ENCODE measurements at places on chromosomes 6 and 20. TPM values are rescaled to one million over a fixed set of nuclear protein-coding genes. Genes with fewer than 3 reads are reported as not detected.

DNA sequence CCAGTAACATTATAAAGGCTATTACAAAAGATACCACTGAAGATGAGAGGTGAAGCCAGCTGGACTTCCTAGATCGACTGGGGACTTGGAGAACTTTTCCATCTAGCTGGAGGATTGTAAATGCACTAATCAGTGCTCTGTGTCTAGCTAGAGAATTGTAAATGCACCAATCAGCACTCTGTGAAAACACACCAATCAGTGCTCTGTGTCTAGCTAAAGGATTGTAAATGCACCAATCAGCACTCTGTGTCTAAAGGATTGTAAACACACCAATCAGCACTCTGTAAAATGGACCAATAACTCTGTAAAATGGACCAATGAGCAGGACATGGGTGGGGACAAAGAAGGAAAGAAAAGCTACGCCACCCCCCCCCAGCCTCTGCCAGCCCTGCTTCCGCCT is 13.6 kb upstream of the RPS10 start:
- H3K27ac ChIP-seq, result no peak overlapping the region
- no peaks in the 10 kb centered on the region for H3K36me3 ChIP-seq
- DNase-seq, result no peak
- no peak overlapping the region for H3K4me3 ChIP-seq
- H3K4me1 ChIP-seq, result no peaks in the 10 kb centered on the region
- no peaks in the 10 kb centered on the region for H3K27me3 ChIP-seq

DNA sequence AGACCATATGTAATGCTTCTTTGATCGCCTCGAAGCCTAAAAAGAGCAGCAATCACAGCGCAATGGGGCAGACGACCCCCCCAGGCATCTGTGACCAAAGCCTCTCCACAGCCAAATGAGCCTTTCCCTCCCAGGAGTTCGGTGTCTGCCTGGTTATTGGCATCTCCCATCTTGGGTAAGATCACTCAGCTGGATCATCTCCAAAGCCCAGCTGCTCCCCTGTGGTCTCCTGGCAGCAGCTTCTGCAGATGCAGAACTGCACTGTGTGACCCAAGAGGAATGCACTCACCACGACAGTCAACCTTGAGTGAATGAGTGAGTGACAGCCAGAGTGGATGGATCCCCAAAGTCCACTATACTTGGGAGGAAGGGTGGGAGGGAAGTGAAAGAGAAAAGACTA is 44.8 kb upstream of the IYD start:
- H3K4me3 ChIP-seq, result no peak overlapping the region
- H3K4me1 ChIP-seq, result no peaks in the 10 kb centered on the region
- H3K36me3 ChIP-seq, result no peaks in the 10 kb centered on the region
- DNase-seq, result no peak

GRCh38 chr6:112906726-112907125 is 559.6 kb downstream of the RFPL4B start:
- no peaks in the 10 kb centered on the region for H3K27me3 ChIP-seq
- no peak overlapping the region for H3K4me3 ChIP-seq
- H3K27ac ChIP-seq, result no peak overlapping the region
- no peaks in the 10 kb centered on the region for H3K36me3 ChIP-seq

DNA sequence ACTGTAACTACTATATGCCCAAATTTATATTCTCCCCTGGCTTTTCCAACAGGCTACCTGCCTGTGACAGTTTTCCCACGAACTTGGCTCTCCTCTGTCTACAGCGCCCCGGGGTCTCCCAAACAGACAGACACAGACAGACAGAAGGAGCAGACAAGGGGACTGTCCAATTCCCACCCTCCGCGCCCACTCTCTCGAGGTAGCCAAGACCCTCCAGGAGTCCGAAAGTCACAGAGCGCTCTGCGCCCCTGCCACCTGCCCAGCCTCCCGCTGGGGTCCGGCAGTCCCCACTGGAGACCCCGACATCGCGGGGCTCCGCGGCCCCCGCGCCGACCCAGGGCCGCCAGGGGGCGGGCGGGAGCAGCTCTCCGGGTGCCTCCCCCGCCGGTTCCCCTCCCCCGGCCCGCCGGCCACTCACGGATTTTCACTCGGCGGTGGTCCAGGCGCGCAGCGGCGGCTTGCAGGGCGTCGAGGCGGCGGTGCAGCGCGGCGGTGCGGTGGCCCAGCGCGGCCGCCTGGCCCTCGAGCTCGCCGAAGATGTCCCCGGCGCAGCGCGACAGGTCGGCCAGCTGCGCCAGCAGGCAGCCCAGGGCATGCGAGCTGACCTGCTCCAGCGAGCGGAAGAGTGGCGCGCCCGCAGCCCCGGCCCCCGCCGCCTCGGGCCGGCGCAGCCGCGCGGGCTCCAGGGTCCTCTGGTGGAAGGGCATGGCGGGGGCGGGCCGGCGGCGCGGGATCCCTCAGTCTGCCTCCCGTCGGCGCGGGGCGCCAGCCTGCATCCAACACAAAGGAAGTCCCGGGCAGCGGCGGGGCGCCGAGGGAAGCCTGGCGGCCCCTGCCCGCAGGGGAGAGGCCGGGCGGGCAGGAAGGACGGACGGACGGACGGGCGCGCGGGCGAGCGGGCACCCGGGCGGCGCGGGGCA is 81.3 kb upstream of the CCDC28A start:
- H3K4me3 ChIP-seq, result peak overlapping the region; percentile 71
- no peaks in the 10 kb centered on the region for H3K36me3 ChIP-seq
- no peaks in the 10 kb centered on the region for H3K4me1 ChIP-seq
- no peak overlapping the region for H3K27ac ChIP-seq

The EYA2 gene
- not detected for total RNA-seq

DNA sequence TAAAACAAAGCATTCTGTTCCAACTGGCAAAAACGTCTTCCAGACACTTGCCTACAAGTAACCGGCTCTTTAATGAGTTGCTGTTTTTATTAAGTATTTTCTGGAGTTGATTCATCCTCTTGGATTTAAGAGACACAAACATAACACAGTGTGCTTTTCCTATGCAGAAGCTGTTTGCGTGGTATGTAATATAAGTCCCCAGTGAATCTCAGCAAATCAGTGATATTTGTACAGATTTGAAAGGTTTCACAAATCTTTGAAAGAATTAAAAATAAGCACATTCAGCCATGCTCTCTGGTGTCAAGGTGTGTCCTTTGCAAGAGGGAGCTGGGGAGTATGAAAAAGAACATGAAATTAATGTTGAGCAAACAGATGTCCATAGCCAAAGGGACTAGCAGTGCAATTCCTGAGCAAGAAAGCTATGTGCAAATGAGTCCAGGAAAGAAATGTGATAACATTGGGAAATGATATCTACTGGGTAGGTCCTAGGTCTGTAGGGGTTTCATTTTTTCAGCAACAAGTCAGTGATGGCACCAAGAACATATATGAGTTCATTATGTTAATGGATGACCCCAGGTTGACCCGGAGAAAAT is 170.1 kb upstream of the PHACTR1 start:
- no peak overlapping the region for H3K27ac ChIP-seq
- H3K36me3 ChIP-seq, result no peaks in the 10 kb centered on the region
- H3K27me3 ChIP-seq, result no peaks in the 10 kb centered on the region
- DNase-seq, result no peak
- no peaks in the 10 kb centered on the region for H3K4me1 ChIP-seq

The UNC5CL gene
- total RNA-seq, result 0.74 TPM

GRCh38 chr6:87281426-87281825 is 41.0 kb upstream of the SMIM8 start:
- no peaks in the 10 kb centered on the region for H3K27me3 ChIP-seq
- DNase-seq, result no peak
- no peak overlapping the region for H3K4me3 ChIP-seq
- H3K27ac ChIP-seq, result no peak overlapping the region

- DNase-seq, result no peak
- peaks cover 10% of the 10 kb centered on the region for H3K4me1 ChIP-seq
- no peaks in the 10 kb centered on the region for H3K36me3 ChIP-seq
- no peaks in the 10 kb centered on the region for H3K27me3 ChIP-seq
These were observed 11.6 kb upstream of the TAGAP start for GRCh38 chr6:159056432-159056831.

GRCh38 chr6:111269401-111269970 is 182.2 kb downstream of the SLC16A10 start:
- peaks cover 4% of the 10 kb centered on the region for H3K36me3 ChIP-seq
- peaks cover 5% of the 10 kb centered on the region for H3K4me1 ChIP-seq
- no peak overlapping the region for H3K4me3 ChIP-seq

GRCh38 chr6:134634966-134635365 is 314.9 kb downstream of the ALDH8A1 start:
- no peaks in the 10 kb centered on the region for H3K4me1 ChIP-seq
- no peak for DNase-seq
- H3K4me3 ChIP-seq, result no peak overlapping the region
